Heart right ventricle (tissue), 16 donors: ENCODE measurements at places on chromosomes 16 and 17. TPM values are rescaled to one million over a fixed set of nuclear protein-coding genes. Genes with fewer than 3 reads are reported as not detected.

SLC13A5 gene
- total RNA-seq: not detected

KCNAB3 gene
- 0.47 TPM for total RNA-seq

KRTAP17-1 gene
- total RNA-seq: not detected

SCGB1C2 gene
- total RNA-seq: not detected

CTRB2 gene
- 2.0 TPM for total RNA-seq

ODAD4 gene
- total RNA-seq: 0.53 TPM
